ENCODE measurements at places on chromosomes 2 and 18.

DNA sequence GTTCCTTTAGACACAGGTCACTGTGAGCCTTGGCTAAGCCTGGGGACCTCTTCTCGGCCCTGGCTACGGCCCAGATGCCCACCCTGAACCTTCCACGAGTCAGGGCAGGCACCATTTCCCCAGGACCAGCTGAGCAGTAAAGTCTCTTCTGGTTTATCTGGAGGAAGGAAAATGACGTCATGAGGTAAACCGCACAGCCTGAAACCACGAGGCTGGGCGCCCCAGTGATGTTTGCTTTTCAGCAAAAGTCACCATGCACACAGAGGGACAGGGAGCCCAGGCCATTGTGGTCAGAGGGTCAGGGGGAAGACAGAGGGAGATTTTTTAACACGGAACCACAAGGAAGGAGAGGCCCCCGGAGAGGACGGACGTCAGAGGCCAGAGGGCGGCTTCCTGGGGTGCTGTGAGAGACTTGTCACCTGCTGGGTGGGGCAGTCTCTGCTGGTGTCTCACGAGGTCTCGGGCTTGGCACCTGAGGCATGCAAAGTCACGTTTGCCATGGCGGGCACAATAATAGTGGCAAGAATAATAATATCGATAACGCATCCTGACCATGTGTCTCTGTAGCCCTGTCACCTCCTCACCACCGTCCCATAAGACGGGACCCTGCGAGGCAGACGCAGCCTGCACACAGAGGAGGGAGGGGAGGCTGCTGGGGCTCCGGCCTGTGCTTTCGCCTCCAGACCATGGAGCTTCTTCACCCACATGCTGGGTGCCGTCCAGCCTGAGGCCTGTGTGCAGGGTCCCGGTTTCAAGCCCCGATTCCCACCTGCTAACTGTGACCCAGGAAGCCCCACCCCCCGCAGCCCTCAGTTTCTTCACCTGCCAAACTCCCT lies 33.2 kb upstream of the FOSL2 start:
- DNase-seq, result peak; percentile 62

GRCh38 chr2:7040547-7040946 lies 123.3 kb downstream of the RNF144A start:
- DNase-seq, result no peak

DNA sequence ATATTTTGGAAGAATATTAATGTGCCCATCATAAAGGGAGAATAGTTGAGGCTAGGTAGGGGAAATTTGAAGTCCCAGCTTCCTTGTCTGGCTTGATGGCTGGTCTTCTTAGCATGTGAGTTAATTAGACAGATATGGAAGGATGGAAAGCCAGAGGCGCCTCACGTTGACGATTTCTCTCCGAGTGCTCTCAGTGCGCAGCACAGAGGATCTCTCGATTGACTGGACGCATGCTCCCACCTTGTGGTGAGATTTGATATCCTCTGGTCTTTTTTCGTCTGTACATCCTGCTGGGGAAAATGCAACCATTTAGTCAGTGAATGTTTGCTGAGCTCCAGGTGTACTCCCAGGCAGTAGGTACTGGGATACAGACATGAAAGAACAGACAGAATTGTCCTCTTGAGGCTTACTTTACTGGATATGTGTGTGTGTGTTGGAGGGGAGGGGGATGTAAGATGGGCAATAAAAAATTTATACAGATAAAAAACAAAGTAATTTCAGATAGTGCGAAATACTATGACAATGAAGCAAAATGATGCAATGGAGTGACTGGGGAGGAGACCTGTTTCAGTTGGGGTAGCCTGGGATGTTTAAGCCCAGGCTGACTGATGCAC lies 66.9 kb upstream of the ZNG1B start:
- DNase-seq, result peak; percentile 38

GRCh38 chr2:185274718-185275484 lies 463.7 kb upstream of the FSIP2 start:
- no peak for DNase-seq

DNA sequence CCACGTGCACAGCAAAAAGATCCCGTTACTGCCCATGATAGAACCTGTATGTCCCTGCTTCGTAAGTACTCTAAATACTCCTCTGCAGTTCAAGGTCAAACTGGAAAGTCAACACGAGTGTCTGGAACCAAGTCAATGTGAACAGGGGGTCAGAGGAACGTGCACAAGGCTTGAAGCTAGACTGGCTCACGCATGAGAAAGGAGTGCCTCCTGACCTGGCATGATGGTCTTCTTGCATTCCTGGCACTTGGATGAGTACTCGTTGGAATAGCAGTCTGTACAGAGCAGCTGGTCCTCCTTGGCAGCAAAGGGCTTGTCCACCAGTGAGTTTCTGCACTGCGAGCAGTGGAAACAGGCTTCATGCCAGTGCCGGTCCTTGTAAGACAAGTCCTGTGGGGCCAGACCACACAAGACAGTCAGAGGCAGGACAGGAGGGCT lies 25.5 kb downstream of the FHL2 start:
- no peak for DNase-seq

- DNase-seq, result no peak
Observed at GRCh38 chr2:156999661-157000060, 257.8 kb upstream of the GALNT5 start.

- no peak for DNase-seq
Observed at GRCh38 chr2:189204322-189204941, 24.9 kb upstream of the COL5A2 start.

- DNase-seq, result no peak
Observed at GRCh38 chr2:231191896-231192872, 6.2 kb upstream of the ARMC9 start.

DNA sequence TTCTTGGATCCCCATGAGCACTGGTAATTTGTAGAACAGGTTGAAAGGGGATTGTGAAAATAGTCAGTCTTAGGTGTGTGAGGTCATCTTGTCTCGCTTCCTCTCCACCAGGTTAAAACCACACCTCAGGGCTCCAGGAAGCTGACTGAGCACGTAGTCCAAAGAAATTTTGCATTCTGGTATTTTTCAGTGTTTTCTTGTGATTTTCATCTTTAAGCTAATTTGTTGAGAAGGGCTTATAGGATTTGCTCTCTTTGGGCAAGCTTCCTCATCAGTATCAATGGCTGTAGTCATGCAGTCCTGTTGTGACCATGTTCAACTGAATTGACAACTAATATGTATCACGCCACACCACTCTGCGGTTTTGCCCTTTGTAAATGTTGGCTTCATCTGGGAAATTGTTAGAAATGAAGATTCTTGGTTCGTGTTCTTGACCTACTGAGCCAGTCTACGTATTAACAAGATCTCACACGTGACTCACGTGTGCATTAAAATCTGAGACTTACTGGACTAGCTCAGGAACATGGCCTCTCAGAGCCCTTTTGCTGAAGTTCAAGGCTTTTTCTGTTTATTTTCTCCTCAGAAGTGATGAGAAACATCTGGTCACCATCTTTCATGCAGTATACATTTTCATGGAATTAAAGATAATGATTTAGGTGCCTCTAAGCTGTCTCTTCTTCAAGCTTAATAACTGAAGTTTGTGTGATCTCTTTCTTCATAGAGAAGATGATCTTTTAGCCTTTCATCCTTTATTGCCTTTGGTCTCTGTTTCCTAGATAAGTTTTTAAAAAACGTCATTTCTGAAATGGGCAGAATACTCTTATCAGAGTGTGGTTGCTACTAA lies 32.8 kb downstream of the FMNL2 start:
- DNase-seq, result no peak

GRCh38 chr2:180555391-180555965 lies 424.9 kb upstream of the UBE2E3 start:
- DNase-seq, result no peak

- no peak for DNase-seq
Observed at GRCh38 chr2:160278101-160278878, 78.2 kb upstream of the ITGB6 start.

DNA sequence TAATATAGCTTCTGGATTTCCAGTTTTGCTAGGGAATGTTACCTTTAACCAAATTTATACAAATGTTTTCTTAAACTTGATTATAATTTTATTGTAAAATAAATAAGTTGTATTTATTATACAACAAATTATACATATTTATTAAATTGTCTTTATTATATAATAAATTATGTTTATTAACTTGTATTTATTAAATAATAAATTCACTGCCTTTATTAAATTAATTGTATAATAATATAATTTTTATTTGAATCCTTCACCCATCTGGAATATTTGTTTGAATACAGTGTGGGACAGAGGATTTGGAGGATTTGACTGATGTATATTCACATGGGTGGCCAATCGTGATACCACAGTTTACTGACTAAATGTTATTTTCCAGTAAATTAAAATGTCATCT lies 43.4 kb upstream of the CCDC178 start:
- no peak for DNase-seq

Measured in stimulated activated CD8-positive, alpha-beta memory T cell treated with anti-CD3 and anti-CD28 coated beads, Interleukin-7, amount 100 ng/mL, for 1 hour (primary cell).